Activated T-helper 17 cell treated with anti-CD3 and anti-CD28 coated beads, Interleukin-2, amount 50 U/mL, for 72 hours (primary cell): ENCODE measurements at places on chromosomes 6 and 20.

DNA sequence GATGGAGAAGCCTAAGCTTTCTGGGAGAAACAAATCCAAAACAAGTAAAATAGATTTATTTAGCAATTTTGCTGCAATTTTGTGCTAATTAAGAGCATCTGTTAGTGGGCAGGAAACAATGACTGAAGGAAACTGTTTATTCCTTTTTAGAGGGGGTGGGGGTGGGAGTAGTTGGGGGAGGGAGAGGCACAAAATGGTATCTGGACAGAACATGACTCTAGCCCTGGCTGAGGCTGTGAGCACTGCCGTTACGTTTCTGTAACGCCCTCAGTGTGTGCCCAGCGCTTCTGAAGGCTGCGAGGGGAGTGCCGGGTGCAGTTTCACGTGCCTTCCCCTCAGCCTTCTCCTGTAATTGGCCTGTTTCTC lies 28.8 kb downstream of the METTL24 start:
- ATAC-seq: no peak

DNA sequence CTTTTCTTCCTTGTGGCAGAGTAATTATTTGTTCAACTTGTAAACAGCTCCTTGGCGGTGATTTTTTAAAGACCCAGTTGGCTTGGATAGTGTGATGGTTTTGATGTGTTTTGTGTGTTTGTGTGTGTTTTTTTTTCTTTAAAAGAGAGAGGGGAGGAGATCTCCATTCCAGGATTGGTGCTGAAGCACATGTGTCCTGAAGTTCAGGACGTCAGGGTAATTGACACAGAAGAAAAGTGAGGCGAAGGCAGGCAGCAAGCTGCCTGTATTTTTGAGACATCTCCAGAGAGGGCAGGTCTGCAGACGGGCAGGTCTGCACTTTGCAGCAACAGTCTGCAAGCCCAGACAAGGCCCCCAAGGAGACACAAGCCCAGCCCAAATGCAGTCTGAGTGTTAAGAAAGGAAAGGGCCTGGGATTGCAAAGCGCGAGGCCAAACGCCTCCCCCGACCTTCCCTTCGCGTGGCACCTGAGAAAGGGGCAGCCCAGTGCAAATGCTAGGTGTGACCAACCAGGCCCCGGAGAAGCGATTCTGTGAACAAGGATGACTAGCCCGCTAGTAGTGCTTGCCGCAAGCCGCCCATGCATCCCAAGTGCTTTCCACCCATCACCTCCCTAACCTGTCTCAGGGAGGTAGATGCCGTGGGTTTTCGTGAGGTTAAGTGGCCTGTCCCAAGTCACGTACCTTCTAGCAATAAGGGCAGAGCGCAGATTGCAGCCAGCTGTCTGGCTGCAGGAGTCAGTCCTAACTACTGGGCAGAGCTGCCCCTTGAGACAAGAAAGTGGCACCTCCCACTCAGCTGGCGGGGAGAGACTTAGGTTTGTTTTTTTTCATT lies 230.5 kb downstream of the ZMYND8 start:
- ATAC-seq: no peak

GRCh38 chr20:20036756-20037155 lies 15.5 kb downstream of the CRNKL1 start:
- ATAC-seq: no peak

DNA sequence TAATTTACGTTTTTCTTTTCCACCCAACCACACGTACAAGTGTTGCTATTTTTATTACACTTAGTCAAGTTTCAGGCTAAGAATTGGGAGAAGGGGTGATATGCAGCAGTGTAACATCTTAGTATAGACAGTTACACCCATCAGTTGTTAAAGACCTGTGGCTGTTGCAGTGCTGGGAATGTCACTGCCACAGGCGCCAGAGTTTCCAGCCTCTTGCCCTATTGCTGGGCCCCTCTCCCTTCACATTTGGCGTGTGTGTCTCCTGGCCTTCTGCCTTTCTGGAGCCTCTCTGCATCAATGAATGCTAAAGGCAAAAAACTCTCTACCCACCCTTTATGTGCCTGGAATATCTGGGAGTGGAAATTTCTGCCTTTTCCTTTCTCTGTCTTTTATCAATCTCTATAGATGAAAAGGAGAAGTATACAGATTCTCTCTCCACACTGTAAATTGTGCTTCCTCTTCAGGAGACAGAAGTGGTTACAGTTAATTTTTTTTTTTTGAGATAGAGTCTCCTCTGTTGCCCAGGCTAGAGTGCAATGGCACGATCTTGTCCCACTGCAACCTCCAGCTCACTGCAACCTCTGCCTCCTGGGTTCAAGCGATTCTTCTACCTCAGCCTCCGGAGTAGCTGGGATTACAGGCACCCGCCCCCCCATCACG lies 73.0 kb downstream of the TIAM2 start:
- ATAC-seq: no peak

DNA sequence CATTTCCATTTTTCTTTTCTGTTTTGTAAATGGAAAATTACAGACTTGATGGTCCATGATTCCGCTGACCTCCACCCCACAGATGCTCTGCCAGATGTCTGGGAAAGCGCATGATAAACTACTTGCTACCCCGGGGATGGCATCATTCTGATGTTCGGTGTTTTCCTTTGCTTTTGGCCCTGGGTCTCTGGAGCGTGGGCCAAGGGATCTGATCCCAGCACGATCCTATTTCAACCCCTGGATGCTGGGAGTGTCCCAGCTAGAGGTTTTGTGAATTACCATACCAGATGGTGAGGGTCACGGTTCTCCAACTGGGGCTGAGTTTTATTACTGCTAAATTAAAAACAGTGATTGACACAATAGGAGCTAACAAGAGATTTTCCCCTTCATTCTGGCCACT lies 25.2 kb upstream of the MYLIP start:
- ATAC-seq: no peak

- ATAC-seq: no peak
Observed at GRCh38 chr6:104648347-104648746, 211.4 kb downstream of the HACE1 start.

- peak; percentile 59 for ATAC-seq
Observed at GRCh38 chr6:52663120-52663935, 7.6 kb upstream of the TMEM14A start.

GRCh38 chr20:38272961-38273360 lies 12.4 kb upstream of the KIAA1755 start:
- no peak for ATAC-seq

DNA sequence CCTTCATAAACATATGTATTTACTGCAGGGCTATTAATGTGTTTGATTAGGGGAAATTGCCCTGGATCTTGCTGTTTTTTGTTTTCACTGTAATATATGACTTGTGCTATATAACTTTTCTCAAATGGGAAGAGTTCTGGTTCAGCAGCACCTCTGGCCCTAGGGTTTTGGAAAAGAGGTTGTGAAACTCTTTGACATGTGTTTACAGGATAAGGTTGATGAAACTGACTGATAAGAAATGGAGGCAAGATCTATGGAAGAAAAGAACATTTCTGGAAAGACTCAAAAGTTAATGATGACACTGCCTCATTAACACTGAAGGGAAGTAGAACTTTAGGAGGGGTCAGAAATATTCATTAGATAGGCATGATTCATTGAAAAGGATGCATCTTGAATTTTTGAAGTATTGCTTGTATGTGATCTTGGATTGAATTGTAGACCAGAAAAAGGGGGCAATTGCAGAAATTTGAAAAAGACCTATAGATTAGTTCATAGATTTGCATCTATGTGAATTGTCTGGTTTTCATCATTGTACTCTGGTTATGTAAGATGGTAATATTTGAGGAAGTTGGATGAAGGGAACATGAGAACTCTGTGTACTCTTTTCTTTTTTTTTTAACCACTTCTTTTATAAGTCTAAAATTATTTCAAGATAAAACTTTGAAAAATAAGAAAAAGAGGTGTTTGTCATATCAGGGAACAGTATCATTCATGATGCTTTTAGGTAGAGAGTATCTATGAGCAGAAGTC lies 54.0 kb downstream of the UTRN start:
- ATAC-seq: no peak

GRCh38 chr6:133198725-133199124 lies 42.4 kb upstream of the EYA4 start:
- ATAC-seq: no peak

DNA sequence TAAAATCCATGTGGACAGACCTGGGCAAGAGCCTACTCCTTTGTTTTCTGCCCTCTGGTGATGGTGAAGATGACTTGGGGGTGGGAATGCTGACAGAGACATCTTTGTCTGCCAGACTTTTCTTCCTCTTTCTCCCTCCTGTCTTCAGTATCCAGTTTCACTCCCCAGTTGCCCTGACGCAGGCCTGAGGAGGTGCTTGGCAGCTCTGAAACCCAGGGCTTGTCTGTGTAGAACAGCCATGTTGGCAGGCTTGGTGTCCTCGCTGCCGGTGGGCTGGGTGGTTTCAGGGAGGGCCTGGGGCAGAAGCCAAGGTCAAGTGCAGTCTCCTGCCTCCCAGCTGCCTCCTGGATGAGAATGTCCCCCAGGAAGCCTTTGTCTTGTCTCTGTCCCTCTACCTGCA lies 22.5 kb downstream of the CCDC167 start:
- ATAC-seq: no peak

DNA sequence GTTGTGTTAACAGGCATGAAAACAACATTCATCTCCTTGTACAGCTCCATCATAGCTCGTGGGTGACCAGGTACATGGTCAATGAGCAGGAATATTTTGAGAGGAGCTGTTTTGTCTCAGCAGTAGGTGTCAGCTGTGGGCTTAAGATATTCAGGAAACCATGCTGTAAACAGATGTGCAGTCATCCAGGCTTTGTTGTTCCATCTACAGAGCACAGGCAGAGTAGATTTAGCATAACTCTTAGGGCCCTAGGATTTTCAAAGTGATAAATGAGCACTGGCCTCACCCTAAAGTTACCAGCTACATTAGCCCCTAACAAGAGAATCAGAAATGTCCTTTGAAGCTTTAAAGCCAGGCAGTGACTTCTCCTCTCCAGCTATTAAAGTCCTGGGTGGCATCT lies 154.2 kb downstream of the BTBD9 start:
- no peak for ATAC-seq

DNA sequence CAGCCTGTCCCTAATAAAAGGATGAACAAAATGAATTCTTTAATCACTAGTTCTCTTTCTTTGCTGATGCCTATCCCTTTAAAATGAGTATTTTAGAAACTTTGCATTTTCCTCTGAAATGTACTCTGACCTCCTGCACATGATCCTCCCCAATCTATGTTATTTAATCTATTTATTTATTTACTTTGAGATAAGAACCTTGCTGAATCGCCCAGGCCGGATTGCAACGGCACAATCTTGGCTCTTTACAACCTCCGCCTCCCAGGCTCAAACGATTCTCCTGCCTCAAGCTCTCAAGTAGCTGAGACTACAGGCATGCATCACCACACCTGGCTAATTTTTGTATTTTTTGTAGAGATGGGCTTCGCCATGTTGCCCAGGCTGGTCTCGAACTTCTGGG lies 27.9 kb downstream of the ADTRP start:
- no peak for ATAC-seq

GRCh38 chr20:58569241-58570125 lies 54.3 kb upstream of the APCDD1L start:
- ATAC-seq: no peak

GRCh38 chr6:134175532-134176263 lies 123.3 kb upstream of the SLC2A12 start:
- ATAC-seq: peak; percentile 24

GRCh38 chr20:63740627-63741353 lies 1.2 kb downstream of the SLC2A4RG start:
- ATAC-seq: peak; percentile 1

GRCh38 chr6:5968817-5969734 lies 37.6 kb downstream of the NRN1 start:
- peak; percentile 40 for ATAC-seq

DNA sequence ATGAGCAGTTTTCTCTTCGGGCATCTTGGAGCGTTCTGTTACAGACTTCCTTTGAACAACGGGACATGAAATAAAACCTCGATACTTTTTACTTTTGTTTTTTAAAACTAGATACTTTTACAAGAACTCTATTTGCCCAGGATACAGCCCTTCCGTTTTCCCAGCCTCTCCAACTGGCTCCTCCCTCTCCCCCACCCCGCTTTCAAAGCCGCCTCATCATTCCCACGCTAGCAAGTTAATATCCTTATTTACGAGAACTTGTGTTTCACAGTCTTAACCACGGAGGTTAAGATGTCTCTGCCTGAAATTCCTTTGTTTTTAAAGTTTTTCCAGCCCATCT lies 241 bp upstream of the CFAP206 start:
- ATAC-seq: peak; percentile 30

DNA sequence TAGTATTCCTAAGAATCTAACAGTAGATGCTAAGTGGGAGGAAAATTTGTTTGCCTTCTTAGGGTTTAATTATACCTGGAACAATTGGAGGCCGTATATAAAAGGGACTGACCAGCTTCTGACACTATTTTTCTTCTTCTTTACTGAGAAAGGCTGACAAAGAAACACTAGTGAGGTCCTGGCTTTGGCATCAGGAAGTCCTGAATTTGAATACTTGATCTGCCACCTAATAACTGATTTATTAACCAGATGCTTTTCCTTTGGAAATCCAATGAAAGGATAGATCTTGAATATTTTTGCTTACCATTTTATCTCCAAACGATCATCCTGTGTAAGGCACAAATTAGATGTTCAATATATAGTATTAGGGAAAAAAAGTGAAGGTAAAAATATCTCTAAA lies 382.5 kb downstream of the CENPW start:
- no peak for ATAC-seq
